RPMI8226 (cell line): ENCODE measurements at places on chromosomes 13 and 19.

GRCh38 chr19:56106993-56107392 lies 14.1 kb downstream of the ZNF787 start:
- DNase-seq = no peak

- no peak for DNase-seq
Measured at GRCh38 chr19:33232656-33233055, 7.0 kb upstream of the SLC7A10 start.

GRCh38 chr13:97615266-97615665 lies 181.3 kb downstream of the RAP2A start:
- DNase-seq = no peak

DNA sequence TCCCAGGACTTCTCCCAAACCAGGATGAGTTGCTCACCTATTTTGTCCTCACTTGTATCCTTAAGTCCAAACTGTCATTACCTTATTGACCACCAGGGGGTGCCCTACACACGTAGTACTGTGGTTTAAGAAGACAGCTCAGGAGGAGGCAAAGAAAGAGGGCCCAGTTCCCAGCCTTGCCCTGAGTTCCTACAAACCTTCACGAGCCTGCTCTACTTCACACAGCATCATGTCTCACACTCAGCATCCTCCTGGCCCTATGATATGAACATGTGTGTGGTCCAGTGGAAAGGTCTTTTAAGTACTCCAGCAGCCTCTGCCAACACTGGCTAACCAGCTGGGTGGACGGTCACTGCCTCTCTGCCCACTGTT lies 8.1 kb upstream of the ZNF784 start:
- DNase-seq = peak; percentile 95

DNA sequence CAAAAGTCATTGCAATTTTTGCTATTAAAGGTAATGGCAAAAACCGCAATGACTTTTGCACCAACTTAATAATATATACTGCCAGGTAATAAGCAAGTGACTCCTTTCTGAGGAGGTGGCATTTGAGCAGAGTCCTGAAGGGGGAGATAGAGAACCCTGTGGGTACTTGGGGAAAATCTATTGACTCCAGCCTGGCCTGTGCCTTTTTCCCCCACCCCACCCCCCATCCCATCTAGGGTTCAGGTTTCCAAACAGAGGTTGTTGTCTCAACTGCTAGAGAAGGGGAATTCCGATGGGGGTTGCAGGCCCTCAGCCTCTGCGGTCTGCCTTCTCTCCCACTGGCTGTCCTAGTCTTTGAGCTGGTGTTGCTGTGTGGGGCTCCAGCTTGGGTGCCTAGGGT lies 11.5 kb downstream of the S1PR2 start:
- DNase-seq = peak; percentile 81

- DNase-seq = no peak
Measured at GRCh38 chr19:12628040-12629022, 17.6 kb downstream of the ZNF791 start.

DNA sequence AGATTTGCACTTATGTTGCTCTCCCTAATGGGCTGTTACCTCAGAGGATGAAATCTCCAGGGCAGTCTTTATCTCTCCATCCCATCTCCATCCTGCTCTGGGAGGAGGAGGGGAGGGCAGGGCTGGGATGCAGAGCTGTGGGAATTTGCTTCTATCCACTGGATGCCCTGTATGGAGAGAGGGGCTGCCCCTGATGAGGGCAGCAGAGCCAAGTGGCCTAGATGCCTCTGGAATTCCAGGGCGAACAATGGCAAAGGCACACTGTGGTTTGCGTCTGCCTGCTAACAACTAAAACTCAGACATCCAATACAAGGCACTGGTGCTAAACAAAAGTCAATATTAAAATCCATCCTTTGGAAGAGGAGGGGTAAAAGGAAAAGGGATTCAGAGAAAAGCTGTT lies 165.1 kb downstream of the COG6 start:
- no peak for DNase-seq

- peak; percentile 36 for DNase-seq
Measured at GRCh38 chr19:47848823-47849473, 10.1 kb upstream of the TPRX2 start.

DNA sequence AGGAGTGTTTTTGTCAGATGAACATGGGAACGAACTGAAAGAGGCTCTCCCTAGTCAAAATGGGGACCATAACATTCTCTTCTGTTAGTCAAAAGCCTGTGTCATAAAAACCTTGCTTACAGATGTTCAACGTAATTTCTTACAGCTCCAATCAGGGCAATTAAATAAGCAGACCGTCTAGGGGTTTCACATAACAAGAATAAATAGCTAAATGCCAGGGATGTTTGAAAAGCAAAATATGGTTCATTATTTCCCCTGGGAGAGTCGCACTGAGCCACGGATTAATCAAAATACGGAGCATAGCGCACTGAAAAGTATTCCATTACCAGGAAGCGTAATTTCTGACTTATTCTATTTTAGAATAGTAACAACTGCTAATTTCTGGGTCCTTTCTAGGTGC lies 63.7 kb upstream of the MRI1 start:
- no peak for DNase-seq

DNA sequence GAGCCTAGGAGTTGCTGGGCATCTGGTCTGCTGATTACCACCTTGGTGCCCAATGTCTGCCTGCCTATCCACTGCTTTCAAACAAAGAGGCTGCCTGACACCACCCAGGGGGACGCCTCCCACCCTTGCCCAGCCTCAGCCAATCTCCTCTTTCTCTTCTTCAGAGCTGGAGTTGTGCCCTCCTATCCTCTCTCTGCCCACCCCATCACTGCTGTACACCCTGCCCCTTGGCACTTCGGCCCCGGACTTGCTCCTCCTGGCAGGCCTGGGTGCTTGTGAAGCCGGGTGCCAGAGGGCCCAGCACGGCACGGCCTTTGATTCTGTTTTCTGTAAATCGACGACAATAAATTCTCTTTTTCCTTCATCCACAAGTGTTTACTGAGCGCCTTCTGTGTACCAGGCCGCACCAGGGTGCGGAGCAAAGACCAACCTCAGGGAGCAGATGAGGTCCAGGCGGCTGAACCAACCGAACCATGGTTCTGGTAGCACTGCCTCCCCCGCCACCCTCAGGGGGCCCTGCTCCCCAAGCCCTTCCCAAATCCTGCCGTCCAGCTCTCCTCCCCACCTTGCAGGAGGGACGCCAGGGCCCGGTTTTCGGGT lies 5.0 kb downstream of the RNF225 start:
- no peak for DNase-seq

- no peak for DNase-seq
Measured at GRCh38 chr13:106680796-106681472, 113.0 kb upstream of the ARGLU1 start.

DNA sequence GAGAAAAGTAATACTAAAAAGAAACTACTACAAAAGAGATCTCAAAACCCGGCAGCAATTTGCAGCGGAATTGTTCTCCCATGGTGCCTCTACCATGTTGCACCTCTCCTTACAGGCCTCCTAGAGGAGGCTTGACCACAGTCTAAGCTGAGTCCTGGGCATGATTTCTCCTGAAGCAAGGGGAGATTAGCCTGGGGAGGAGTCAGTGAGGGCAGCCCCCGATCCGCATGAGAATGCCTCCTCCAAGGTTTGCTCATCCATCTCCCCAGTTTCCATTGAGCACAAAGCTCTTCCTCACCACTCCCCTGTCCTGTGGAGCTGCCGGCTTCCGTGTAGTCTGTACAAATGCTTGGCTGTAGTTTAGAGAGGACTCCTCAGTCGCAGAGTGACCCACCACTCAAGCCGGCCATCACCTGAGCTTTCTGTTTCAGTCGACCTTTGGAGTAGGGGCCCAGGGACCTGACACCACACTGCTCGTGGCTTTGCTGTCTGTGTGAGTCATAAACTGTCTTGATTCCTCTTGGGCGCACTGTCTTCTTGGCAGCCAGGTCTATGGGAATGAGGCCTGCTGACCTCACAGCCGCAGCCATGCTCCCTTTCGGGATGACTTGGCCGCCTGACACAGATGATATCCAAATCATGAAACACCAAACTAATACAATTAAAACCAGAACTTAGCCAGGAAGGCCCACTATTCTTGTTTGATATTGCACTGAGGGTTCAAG lies 72.3 kb downstream of the C1QTNF9 start:
- no peak for DNase-seq

GRCh38 chr19:47102346-47103060 lies 11.1 kb downstream of the ZC3H4 start:
- DNase-seq = no peak

- DNase-seq = no peak
Measured at GRCh38 chr19:47729468-47729798, 15.9 kb upstream of the NOP53 start.

- peak; percentile 33 for DNase-seq
Measured at GRCh38 chr13:91313103-91313502, 34.4 kb upstream of the MIR17HG start.

DNA sequence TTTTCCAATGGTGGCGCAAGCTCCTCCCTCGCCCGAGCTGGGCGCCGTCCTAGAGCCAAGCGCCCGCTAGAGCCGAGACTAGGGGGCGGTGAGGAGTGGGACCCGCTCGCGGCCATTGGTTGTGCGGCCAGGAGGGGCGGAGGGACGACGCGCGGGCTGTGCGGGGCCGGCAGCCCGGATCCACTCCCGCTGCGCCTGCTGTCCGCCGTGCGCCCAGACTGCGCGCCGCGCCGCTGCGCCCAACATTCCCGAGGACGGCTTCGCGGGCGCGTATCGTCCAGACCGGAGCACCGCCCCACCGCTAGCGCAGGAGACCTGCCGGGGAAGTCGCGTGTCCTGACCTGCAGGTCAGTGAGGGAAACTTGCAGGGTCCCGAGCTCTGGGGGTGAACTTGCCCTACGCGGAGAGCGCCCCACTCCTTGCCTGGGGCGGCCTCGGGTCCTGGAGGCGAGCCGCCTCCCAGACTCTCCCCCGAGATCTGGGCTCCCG lies at the start of gene SERTM1:
TSS of gene SERTM1 (plus strand) at position 183 of the 489 bp plus-strand sequence. CDS start 21,059 bp downstream, outside the sequence.
- DNase-seq = no peak

- no peak for DNase-seq
Measured at GRCh38 chr19:35789978-35790944, 14.9 kb downstream of the ARHGAP33 start.

DNA sequence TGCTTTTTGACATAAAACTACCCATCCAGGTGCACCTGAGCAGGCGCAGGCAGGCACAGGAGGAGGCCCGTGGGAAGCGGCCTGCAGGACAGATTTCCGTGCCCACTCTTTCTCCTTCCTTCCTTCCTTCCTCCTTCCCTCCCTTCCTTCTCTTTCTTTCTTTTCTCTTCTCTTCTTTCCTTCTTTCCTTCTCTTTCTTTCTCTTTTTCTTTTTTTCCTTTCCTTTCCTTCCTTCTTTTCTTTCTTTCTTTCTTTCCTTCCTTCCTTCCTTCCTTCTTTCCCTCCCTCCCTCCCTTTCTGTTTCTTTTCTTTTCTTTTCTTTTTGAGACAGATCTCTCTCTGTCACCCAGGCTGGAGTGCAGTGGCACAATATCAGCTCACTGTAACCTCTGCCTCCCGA lies 21.2 kb upstream of the TMEM255B start:
- DNase-seq = no peak

GRCh38 chr19:32165750-32166149 lies 179.7 kb upstream of the ZNF507 start:
- DNase-seq = no peak

GRCh38 chr19:58001895-58002369 lies 688 bp downstream of the ZNF606 start:
- no peak for DNase-seq

DNA sequence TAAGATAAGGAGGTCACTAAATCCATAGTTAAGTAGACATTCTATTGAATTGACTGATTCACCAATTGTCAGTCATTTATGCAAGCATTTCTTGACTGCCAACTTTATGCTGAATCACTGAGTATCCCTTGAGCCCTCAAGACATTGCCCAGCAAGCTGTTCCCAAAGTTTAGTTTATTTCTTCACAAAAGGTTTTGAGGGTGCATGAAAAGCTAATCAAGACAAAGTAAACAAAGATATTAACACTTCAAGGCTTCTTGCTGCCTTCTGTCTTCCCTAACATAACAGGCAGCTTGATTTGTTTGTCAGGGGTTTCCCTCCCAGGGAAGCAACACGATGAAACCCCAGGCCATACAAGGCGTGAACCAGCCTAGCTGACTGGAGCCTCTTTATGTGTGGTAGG lies 374.4 kb downstream of the SPRY2 start:
- DNase-seq = no peak

DNA sequence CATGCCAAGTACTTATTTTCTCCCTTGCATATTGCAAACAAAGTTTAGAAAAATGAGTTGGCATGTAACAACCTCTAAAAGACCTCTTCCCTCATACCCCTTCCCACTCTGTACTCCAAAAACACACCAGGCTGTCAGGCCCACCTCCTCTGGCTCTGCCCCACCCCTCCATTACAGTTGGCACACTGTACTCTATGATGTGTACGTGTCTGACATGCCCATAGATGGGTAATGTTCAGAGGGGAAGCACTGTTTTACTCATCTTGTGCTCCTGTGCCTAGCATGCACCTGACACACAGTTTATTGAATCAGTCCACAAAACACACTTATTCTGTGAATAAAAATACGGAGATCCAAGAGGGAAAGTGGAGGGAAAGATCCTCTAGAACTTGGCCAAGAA lies 45.6 kb downstream of the SERPINE3 start:
- DNase-seq = no peak

DNA sequence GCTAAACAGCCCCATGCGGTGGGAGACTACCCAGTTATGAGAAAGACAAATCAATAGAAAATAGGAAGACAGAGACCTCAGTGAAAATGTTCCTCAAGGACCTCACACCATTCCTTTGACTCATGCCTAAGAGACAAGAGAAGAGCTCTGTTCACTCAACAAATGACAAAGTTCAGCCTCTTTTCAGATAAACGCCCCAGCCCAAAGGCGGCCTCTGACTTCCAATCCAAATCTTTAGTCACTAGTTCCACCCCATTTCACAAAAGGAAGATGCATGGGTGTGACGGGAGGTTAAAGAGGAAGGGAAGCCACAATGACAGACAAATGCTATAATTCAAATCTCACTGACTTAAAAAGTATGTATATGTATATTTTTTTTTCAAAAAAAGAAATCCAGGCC lies 8.1 kb downstream of the CARS2 start:
- DNase-seq = no peak

DNA sequence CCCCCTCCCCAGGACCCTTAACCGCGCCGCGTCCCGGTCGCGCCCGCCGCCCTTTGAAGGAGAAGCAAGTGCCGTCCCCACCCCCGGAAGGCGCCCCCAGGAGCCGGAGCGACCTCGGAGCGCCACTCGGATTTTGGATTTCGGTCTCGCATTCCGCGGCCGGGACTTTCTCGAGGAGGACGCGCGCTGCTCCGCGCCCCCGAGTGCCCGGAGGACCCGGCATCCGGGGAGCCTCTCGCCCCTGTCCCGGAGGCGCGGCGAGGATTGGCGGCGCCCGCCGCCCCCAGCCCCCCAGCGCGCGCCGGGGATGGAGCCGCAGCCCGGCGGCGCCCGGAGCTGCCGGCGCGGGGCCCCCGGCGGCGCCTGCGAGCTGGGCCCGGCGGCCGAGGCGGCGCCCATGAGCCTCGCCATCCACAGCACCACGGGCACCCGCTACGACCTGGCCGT lies 1.6 kb downstream of the MIDN start:
- DNase-seq = no peak

- DNase-seq = no peak
Measured at GRCh38 chr13:20414546-20415305, 110.9 kb downstream of the CRYL1 start.
